ENCODE measurements at places on chromosomes 12 and 14.

DNA sequence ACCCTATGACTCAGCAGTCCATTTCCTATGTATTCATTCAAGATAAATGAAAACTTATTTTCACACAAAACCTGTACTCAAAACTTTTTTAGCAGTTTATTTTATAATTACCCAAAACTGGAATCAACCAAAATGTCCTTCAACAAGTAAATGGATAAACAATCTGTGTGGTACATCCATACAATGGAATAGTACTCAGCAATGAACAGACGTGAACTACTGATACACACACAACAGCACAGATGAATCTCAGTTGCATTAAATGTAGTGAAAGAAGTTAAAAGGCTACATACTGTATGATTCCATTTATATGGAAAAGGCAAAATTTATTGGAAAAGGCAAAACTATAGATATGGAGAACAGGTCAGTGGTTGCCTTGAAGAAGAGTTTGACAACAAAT is 90.1 kb downstream of the KIAA0586 start:
- no peak for DNase-seq

- DNase-seq, result no peak
Measured at GRCh38 chr12:45257185-45257930, 41.5 kb downstream of the ANO6 start.

DNA sequence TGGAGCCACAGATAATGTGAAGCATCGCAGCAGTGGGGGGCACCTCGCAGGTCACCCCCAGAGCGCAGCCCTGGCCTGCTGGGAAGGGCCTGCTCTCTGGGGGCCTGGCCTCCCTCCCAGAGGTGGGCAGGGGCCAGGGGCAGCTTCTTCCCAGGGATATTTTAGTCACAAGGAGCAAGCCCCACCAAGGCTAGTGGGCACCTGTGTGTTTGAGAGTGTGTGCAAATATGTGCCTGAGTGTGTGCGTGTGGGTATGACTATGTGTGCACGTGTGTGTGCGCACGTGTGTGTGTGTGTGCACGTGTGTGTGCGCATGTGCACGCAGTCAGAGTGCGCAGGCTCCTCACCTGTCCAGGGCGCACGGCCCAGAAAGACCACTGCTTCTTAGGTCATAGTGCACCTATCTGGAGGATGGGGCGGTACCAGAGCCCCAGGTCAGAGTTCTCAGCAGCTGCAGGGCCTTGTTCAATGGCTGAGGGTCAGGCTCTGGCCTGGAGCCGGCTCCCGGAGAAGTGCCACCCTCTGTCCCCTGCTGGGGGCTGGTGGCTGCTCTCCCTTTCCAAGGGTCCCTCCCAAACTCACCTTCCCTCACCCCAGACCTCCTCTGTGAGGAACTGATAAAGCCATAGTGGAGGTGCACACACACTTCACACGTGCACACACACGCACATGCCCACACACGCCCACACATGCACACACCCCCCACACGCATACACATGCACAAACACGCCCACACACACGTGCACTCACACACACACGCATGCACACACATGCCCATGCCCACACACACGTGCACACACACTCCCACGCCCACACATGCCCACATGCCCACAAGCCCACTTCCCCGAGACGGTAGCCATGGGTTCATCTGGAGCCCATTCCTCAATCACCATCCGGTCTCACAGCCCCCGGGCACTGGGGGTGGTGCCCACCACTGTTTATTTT is 128.5 kb downstream of the KIF26A start:
- DNase-seq, result no peak

GRCh38 chr14:81401420-81402122 is 1.4 kb upstream of the STON2 start:
- DNase-seq, result no peak

GRCh38 chr12:24718617-24719016 is 230.3 kb downstream of the BCAT1 start:
- no peak for DNase-seq

GRCh38 chr14:72549026-72549425 is 344.9 kb downstream of the DPF3 start:
- no peak for DNase-seq

GRCh38 chr12:130124605-130125244 is 37.5 kb upstream of the FZD10 start:
- DNase-seq, result no peak

GRCh38 chr14:71704210-71704609 is 228.0 kb upstream of the RGS6 start:
- no peak for DNase-seq

GRCh38 chr14:105505101-105505500 is 14.1 kb downstream of the TEDC1 start:
- no peak for DNase-seq
